ENCODE measurements at places on chromosomes 7 and 10.

DNA sequence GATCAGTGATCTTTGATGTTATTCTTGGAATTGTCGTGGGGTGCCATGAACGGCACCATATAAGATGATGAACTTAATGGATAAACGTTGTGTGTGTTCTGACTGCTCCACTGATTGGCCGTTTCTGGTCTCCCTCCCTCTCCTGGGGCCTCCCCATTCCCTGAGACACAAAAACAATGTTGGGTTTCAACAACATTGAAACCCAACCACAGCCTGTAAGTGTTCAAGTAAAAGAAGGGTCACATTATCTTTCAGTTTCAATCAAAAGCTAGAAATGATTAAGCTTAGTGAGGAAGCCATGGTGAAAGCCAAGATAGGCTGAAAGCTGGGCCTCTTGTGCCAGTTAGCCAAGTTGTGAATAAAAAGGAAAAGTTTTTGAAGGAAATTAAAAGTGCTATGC, 19.5 kb downstream of the EN2 start:
- DNase-seq = no peak

- DNase-seq = no peak
These were observed 66.1 kb upstream of the AGBL3 start for GRCh38 chr7:134920026-134920753.

DNA sequence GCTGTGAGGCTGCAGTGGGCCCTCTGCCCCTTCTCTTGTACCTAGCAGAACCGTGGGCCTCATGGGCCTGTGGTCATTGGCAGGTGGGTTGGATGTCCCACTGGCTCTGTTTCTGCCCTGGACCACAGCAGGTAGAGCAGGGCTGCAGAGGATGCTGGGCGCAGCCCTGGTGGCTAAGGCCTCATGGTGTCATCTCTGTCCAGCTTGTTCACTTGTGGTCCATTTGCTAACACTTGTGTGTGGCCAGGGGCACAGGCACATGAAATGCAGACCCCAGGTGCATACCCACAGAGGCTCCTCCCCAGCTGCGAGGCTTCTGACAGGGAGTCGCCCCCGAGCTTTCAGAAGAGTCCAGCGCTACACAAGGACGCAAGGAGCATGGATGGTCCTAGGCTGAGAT, 22.4 kb upstream of the TBRG4 start:
- no peak for DNase-seq

DNA sequence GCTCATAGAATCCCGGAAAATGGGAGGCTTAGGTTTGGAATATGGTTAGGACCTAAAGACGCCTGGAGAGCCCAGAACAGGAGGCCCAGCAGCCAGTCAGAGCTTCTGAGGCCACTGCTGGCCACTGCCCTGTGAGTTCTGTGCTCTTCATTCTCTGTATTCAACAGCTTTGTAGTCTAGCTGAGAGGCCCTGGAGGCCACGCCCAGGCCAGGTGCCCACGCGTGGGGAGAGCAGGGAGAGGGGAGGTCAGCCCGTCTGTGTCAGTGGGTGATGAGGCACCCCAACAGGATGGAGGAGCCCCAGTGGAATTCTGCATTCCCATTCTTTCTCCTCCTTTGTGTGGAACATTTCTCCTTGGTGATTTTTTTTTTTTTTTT, 29.1 kb downstream of the IL15RA start:
- DNase-seq = no peak

DNA sequence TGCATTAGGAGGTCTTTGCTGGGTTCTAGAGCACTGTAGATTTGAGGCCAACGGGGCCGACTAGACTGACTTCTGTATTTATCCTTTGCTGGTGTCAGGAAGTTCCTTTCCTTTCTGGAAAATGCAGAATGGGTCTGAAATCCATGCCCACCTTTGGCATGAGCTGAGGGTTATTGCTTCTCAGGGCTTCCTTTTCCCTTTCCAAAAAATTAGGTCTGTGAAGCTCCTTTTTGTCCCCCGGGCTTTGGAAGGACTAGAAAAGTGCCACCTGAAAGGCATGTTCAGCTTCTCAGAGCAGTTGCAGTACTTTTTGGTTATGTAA, 675 bp downstream of the IL6 start:
- no peak for DNase-seq

DNA sequence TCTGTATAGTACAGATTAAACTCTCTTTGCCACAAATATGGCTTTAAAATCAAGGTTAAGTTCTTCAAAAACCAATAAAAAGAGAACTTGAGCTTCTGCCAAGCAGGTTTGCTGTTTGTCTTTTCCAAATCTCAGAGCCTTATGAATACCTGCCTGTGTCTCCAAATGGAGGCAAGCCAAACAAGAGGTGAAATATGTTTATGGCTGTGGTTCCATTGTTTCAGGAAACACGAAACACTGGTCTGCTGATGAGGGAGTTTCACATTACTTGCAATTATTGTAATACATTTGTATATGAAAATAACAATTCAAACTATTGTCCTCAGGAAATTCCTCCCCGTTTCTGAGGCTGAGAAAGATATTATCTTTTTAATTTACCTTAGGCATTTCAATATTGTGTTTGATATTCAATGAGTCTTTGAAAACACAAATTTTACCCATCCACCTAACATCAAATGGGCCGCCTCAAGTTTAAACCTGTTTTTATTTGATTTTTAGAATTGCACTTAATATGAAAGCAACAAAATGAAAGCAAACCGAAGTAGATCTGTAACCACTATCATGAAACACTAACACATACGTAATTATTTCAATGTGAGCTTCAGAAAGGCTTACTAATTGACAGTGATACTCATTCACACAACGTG, 359.3 kb downstream of the HGF start:
- no peak for DNase-seq

DNA sequence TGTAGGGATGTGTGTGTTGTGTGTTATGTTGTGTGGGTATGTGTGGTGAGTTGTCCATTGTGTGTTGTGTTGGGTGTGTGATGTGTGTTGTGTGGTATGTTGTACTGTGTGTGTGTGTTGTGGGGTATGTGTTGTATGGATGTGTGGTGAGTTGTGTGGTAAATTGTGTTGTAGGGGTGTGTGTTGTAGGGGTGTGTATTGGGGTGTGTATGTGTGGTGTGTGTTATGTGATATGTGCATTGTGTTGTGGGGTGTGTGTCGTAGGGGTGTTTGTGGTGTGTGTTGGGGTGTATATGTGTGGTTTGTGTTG, 97.8 kb upstream of the PODXL start:
- DNase-seq = no peak

DNA sequence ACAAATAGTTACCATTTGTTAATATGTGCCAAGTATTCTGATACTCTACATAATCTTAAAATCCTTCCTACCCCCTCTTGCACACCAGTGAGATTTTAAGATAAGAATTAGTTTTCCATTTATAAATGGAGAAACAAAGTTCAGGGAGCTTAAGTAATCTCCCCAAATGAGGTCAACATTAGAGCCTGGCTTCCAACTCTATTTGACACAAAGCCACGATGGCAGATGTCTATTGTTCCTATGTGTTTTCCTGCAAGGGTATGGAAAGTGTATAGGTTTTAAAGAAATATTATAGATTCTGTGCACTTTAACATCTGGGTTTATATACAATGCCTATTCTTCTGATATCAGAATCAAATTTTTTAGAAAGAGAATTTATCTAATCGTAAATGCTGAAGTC, 143.9 kb upstream of the SEMA3C start:
- no peak for DNase-seq

GRCh38 chr10:133088179-133088955, 643 bp downstream of the ADGRA1 start:
- DNase-seq = no peak

DNA sequence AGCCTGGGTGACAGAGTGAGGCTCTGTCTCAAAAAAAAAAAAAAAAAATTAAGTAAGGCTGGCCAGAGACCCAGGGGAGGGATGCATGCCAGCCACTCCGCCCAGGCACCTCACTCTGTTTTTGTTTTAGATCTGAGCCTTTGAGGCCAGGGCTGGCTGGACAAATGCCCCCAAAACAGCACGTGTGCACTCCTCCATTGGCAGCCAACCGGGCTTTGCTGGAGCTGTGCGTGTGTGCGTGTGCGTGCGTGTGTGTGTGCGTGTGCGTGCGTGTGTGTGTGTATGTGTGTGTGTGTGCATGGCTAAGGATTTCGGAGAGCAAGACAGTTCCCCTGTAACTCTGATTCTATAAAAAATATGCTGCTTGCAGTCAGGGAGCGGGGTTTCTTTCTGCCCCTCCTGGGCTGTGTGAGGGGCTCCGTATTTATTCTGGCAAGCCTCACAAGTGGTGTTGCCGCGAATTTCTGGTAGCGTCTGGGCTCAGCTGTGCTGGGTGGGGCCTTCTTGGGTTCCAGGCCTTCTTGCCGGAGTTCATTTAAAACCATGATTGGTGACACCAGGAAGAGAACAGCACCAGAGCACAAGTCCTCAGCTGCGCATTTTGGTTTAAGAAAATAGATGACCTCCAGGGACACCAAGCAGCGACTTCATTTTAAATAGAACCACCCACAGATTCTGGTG, 28.1 kb upstream of the UNCX start:
- DNase-seq = no peak

DNA sequence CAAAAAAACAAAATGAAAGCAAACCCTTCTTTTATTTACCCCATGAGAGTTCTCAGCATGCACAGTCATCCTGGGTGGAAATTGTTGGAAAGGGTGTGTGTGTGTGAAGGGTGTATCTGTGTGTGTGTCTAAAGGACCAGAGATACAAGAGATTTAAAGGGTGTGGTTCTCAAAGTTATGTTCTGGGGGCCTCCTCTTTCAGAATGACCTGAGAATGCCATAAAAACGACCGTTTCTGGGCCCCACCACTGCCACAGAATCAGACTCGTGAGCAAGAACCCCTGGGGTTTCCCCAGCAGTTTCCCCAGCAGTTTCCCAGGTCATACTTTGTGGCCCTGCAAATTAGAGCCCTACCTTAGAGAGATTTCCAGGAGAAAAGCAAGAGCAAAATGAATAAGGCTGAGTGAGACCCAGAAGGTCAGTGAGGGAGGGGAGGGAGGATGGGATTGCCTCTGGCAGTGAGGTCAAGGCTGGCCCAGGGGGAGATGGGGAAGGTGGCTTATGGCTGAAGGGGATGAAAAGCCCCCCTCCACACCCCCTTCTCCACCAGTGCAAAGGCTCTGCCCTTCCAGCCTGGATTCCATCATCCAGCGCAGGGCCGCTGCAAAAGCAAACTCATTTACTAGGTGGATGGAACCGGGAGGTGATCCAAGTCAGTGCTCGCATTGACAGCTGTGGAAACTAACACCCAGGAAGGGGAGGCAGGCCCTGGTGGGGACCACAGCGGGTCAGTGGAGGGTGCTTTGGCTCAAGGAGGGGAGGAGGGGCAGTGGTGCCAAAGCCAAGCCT, 10.2 kb downstream of the PYROXD2 start:
- no peak for DNase-seq

DNA sequence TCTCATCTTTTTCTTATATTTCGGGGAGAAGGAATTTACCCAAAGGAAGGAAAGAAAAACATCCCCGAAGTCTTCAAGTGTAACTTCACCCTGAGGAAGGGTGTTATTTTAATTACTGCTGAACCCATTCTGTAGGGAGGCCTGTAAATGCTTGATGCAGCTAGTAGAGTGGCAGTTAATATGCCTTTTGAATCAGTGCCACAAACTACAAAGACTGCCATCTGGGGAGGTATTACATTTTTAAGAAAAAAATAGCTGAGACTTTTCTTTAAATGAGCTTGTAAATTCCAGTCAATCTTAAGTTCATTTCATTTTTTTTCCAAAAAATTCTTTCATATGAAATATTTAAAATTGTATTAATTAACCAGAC, 233.1 kb upstream of the FERD3L start:
- DNase-seq = no peak

DNA sequence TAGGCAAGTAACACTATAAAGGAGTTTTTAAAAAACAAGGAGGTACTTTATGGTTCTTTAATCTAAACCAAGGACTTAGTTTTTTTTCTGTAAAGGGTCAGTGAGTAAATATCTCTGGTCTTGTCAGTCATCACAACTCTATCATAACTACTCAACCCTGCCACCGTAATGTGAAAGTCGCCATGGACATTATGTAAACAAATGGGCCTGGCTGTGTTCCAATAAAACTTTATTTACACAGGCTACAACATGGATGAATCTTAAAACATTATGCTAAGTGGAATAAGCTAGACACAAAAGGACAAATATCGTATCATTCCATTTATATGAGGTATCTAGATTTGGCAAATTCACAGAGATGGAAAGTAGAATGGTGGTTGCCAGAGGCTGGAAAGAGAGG, 60.8 kb upstream of the SP4 start:
- DNase-seq = no peak

GRCh38 chr7:84113286-84113685, 81.3 kb downstream of the SEMA3A start:
- no peak for DNase-seq

DNA sequence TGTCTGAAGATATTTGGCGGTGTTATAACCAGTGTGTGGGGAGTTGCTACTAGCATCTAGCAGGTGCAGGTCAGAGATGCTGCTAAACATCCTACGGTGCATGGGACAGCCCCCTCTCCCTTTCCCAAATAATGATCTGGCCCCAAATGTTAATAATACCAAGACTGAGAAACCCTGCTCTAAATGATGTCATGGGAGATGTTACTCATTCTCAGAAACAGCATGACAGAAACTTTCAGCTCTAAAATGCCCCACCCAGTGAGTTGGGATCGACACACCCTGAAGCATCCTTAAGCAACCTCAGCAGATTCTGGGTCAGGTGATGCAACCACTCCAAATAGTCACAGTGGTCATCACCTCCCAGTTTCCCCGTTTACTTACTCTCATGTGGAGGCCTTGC, 108.8 kb upstream of the MPP7 start:
- DNase-seq = no peak

DNA sequence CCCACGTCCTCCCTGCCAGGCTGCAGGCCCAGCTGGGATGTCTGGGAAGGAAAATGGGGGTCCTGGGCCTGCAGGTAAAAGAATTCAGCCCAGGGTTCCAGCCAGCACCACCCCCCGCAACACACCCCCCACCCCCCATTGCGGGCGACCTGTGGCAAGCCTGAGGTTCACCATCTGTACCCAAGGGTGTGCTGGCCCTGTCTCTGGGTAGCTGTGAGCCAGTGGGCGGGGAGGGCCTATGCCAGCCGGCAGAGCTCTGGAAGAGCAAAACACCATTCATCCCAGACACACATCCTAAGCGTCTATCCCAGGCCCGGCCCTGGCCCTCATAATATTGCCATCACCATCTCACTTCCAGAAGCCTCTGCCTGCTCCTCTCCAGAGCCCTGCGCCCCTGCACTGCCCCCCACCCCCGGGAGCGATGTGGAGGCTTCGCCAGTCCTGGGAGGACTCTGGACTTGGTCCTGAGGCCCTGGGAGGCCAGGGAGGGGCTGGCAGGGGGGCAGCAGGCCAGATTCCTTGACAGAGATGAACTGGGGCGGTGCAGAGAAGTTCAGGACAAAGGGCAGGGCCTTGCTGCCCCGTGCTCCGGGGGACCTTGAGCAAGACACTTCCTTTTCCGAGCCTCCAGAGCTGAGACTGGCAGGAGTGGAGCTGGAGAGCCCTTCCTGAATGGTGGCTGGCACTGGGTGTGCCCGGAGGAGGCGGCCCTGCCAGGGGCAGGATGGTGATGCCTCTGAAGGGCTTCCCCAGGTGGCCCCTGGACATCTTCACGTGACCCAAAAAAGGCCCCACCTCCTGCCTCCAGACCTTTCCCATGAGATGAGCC, 8.7 kb upstream of the TTYH3 start:
- no peak for DNase-seq

GRCh38 chr10:947051-947450, 15.5 kb upstream of the LARP4B start:
- DNase-seq = no peak
